ENCODE measurements at places on chromosomes 11 and 22. TPM values are rescaled to one million over a fixed set of nuclear protein-coding genes. Genes with fewer than 3 reads are reported as not detected.

DNA sequence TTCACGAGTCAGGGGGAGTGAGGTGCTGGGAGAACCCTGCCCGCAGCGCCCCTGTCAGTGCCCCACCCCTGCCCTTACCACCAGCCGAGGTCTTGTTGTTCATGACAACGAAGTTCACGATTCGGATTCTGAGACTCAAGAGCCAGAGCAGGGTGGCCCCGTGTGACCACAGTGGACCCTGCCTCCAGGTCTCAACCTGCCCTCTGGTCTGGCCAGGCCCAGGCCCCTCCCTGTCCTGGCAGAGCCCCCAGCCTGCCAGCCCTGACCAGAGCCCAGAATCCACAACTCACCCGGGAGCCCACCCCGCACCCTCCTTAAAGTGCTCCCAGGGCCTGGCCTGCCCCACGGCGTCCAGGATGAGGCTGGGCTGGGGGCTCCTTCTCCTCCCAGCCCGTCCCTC, 9.9 kb downstream of the ANO9 start:
- no peak for DNase-seq

DNA sequence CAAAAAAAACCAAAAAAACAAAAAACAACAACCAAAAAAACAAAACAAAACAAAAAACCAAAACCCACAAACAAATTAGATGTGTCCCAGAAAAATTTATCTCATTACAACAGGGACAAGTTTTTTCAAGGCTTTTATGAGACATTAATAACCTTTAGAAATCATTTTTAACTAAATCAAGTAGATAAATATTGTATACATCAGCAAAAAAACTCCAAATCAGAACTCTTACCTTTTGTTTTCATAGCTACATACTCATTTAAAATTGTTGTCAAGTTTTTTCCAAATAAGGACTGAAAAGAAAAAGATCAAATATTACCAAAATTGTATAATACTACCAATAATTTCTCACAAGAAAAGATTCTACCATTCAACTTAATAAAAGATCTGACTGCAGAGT, 28.7 kb downstream of the NPAT start:
- no peak for DNase-seq

DNA sequence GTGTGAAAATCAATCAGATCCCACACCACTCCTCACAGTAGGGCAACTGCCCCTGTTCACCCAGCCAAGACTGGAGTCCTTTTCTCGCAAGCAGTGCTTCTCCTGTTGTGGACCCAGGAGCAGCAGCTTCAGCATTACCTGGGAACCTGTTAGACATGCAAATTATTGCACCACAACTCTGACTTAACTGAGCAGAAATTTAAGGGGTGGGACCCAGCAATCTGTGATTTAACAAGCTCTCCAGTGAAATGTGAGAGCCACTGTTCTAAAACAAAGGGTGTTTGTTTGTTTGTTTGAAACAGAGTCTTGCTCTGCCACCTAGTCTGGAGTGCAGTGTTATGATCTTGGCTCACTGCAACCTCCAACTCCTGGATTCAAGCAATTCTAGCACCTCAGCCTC, 591.4 kb downstream of the SOX6 start:
- DNase-seq, result no peak

GRCh38 chr11:37109286-37109585, 511.2 kb upstream of the RAG2 start:
- DNase-seq, result no peak

DNA sequence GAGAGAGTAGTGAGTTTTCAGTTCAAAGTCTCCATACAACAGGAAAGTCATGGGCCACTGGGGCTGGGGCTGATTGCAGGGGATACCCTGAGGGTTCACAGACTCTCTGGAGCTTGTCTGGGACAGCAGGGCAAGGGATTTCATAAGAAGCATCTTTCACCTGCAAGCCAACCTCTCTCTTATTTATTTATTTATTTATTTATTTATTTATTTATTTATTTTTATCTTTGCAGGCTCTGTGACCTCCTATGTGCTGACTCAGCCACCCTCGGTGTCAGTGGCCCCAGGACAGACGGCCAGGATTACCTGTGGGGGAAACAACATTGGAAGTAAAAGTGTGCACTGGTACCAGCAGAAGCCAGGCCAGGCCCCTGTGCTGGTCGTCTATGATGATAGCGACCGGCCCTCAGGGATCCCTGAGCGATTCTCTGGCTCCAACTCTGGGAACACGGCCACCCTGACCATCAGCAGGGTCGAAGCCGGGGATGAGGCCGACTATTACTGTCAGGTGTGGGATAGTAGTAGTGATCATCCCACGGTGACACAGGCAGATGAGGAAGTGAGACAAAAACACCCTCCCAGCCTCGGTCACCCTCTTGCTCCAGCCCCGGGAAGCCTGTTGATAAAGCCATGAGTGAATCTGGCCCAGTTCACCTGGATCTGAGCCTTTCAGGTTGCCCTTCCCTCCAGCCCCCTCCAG, 68.4 kb downstream of the GGTLC2 start:
- no peak for DNase-seq

DNA sequence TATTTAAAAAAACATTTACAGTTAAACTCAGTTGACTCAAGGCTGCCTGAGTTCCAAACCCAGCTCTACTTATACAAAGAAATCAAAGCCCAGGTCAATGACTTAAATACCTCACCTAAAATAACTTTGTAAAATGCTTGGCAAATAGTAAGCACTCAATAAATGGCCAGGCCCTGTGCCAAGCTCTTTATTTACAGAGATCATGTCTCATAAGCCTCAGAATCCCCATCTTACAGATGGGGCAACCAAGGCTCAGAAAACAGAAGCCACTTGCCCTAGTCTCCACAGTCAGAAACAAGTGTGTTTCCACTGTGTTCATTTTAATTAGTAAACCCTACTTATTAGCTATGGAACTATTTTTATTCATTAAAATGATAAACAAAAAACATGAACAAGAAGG, 30.5 kb upstream of the TTC28 start:
- DNase-seq, result no peak

- no peak for DNase-seq
Measured at GRCh38 chr22:38477585-38477984, 9.7 kb downstream of the KDELR3 start.

The TRIM51 gene
- not detected for total RNA-seq

The LIMK2 gene
- total RNA-seq, result 80.0 TPM

The CEND1 gene
- total RNA-seq, result 0.18 TPM

All from lung (tissue), 17 donors.